H1 (cell line): ENCODE measurements at places on chromosomes 1 and 21. TPM values are rescaled to one million over a fixed set of nuclear protein-coding genes. Genes with fewer than 3 reads are reported as not detected.

Gene AMPD1
- polyA plus RNA-seq, result not detected in 2 replicates

Gene PDC
- not detected in 2 replicates for polyA plus RNA-seq

Gene KCNE2
- polyA plus RNA-seq, result 0.09 and 0.14 TPM in 2 replicates

Gene MYOCOS
- polyA plus RNA-seq, result not detected in 2 replicates

Gene EDARADD
- polyA plus RNA-seq, result 3.4 and 3.6 TPM in 2 replicates

Gene SEC16B
- polyA plus RNA-seq, result 0.94 and 1.4 TPM in 2 replicates

Gene ZNF684
- polyA plus RNA-seq, result 2.4 and 2.6 TPM in 2 replicates

Gene TDRD5
- 0.22 and 0.53 TPM in 2 replicates for polyA plus RNA-seq

Gene ATAD3C
- polyA plus RNA-seq, result 2.7 and 2.8 TPM in 2 replicates

Gene CACNA1E
- 0.98 and 0.99 TPM in 2 replicates for polyA plus RNA-seq

Gene GPR89B
- polyA plus RNA-seq, result 16.8 and 32.5 TPM in 2 replicates

Gene SAMD11
- polyA plus RNA-seq, result 0.18 and 0.66 TPM in 2 replicates

Gene CHRM3
- polyA plus RNA-seq, result 3.3 and 3.4 TPM in 2 replicates

- no peak for DNase-seq
Measured at GRCh38 chr1:157523774-157524493, 28.4 kb downstream of the FCRL5 start.

DNA sequence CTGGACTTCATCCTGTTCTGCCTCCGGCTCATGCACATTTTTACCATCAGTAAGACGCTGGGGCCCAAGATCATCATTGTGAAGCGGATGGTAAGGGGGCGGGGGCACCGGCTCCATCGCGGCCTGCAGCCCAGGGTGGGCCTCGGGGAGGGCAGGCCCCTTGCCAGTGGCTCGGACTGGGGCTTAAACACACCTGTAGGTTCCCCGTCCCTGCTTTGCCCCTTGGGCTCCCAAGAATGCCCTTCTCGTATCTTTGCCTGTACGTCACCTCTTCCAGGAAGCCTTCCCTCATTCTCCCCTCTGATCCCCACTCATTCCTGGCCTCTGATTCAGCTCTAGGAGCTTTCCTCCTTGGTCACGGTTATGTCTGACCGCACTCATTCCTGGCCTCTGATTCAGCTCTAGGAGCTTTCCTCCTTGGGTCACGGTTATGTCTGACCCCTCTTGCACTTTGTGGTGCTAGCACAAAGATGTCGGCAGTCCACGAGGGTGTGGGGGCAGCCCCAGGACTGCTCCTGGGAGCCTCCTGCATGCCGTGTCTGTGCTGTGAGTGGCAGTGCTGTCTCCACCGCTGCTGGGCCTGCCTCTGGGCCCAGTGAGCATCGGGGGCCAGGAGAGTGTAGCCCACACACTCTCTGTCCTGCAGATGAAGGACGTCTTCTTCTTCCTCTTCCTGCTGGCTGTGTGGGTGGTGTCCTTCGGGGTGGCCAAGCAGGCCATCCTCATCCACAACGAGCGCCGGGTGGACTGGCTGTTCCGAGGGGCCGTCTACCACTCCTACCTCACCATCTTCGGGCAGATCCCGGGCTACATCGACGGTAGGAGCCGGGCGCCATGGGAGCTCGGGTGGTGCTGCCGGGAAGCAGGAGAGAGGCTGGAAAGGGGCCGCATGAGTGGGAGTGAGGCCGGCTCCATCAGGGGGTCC is 49.1 kb upstream of the LRRC3 start:
- DNase-seq, result no peak

DNA sequence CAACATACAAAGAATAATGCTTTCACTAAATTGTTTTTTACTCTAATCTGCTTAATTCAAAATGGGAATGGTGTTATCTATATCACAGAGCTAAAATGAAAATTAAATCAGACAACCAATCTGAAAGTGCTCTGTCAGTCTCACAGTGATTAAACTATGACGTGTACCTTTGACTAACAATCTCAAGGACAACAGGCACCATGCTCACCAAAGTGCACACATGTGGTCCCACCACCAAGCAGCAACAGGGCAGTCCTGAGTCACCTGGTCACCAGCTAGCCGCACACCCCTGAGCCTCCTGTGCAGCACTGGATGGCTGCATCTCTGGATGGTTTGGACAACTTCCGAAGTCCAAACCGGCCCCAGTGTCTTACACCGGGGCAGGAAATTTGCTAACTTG is 54.5 kb upstream of the NADK start:
- DNase-seq, result no peak

DNA sequence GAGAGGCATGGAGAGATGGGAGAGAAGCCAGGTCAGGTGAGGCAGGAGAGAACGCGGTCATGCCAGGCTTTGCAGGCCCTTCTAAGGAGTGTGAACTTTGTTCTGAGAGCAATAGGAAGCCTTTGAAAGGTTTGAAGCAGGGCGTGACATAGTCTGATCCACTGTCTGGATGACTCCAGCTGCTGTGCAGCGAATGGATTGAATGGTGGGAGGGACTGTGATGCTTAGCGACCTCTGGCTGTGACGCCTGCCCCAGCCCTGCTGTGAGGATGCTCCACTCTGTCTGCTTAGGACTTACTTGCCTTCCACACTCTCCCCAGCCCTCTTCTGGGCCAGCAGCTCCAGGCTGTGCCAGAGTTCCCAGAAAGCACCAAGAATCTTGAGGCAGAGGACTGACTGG is 41.8 kb upstream of the POU3F1 start:
- DNase-seq, result no peak

DNA sequence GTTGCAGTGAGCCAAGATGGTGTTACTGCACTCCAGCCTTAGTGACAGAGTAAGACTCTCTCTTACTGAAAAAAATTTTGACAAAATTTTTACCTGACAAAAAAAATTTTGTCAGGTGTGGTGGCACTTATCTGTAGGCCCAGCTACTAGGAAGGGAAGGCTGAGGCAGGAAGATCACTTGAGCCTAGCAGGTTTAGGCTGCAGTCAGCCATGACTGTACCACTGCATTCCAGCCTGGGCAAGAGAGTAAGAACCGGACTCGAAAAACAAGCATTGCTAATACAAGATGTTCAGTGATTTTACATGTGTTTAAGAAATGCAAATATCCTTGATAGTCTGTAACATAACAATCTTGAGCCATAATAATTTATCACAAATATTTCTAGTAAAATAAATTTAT is 46.9 kb downstream of the USP48 start:
- no peak for DNase-seq

DNA sequence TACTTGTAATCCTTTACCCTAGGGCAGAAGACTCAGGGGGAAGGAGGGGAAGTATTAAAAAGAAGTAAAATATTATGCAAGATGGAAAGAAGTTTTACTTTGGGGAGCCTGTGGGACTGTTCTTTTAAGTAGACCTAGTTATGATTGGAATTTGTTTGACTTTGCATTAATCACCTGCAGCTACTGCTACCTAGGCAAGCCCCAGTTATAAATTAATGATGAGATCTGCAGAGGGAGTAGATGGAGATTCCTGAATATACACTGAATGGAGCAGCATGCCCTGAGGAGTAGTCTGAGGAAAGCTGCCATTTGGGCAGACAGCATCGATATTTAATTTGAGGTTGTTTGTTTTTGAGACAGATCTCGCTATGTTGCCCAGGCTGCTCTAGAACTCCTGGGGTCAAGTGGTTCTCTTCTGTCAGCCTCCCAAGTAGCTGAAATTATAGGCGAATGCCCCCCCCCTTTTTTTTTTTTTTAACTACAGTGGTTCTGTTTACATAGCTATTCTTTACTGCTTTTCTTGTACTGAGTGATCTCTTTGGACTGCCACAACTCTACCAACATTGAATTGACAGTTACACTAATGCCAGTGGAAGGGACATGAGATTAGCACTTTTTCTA is 81.4 kb upstream of the SERTAD4 start:
- DNase-seq, result no peak

DNA sequence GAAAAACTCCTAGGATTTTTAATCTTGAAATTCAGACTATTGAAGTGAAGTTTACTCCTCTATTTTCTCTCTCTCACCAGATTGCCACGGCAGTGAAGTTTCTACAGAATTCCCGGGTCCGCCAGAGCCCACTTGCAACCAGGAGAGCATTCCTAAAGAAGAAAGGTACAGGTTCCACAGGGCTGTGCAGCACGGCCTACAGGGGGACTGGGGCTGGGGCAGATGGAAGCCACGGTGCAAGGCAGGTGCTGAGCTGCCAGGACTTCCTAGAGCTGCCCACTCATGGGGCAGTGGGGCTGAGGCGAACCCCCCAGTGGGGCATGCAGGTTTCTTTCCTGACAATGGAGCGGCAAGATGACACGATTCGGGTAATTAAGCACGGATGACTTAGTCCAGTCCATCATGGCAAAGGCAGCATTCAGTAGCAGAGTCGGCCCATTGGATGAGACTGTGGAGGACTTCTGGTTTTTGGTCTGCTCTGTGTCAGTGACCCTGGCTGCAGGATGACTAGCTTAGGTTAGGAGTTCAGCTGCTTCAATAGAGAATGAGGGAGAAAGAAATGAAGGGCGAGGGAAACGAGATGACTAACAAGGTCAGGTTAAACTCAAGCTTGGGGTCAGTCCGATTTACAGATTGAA is 61.5 kb downstream of the PEX14 start:
- DNase-seq, result no peak

DNA sequence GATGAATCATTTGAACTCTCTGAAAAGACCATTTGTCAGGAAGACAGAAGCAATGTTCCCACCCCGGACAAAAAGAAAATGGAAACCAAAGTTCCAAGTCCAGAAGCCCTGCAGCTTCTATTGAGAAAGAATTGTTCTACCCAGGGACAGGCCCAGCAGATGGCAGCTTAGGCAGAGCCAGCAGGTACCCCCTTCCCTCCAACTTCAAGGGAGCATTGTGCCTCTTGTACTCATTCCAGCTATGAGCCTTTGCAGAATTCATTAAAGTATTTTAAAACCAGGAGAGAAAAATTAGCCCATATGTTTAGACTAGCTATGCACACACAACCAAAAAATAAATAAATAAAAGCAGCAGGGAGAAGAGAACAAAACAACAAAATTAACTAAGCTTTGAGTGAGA is 85.2 kb upstream of the KCND3 start:
- no peak for DNase-seq

GRCh38 chr1:14313731-14314431 is 284.6 kb upstream of the KAZN start:
- no peak for DNase-seq

DNA sequence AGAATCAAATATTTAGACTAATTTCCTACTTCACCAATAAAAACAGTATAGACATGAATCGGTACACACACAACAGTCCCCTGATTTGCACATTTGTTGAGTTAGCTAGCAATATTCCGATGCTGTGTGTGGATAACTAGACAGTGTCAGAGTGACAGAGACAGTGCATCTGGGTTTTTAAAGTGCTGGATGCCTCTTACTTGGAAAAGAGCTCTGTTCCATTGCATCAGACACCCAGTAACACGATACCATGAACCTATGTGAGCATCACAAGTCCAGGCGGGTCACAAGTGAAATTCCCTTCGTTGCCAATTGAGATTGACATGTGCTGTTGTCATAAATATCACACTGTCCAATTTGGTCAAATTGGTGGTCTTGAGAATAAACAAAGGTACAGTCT is 82.0 kb upstream of the ESRRG start:
- no peak for DNase-seq

DNA sequence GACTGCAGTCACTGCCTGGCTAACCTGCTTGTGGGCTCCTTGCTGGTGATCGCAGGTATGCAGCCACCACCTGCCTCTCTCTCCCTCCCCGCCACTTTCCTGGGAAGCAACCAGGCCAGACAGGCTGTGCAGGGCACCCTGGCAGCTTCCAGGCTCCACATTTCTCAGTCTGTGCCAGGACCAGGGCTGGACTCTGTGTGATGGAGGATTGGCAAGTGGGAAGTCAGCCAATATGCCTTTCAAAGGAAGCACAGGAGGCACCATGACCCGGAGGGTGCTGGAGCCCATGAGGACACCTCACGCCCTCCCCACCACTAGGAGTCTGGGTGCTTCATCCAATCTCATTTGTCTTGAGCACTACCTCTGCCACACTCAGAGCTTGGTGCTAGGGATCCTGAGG is 15.8 kb upstream of the DISP3 start:
- no peak for DNase-seq

DNA sequence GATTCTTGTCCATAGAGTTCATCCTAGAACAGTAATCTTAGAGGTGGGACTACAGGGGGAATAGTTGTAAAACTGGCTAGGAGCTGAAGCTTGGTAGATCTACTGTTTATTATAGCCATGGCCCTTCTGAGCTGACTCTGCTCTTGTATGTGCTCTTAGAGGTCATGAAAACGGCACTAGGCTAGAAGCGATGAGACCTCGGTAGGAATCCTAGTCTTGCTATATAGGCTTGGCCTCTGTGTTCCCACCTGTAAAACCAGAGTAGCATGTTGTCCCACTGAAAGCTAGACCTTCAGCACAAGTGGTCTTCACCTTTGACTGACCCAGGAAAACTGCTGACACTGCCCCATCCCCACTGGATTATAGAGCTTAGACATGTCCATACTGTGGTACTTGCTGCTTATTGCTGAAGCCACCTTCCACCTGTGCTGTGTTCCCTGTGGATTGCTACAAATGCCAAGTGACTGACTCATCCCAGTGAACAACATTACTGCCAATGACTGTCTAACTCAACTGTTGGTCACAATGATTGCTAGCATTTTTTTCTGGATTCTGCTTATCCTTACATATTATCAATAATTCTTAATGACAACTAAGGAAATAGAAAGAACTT is 23.0 kb upstream of the PIGC start:
- no peak for DNase-seq

- no peak for DNase-seq
Measured at GRCh38 chr1:219124163-219124562, 49.5 kb upstream of the LYPLAL1 start.

GRCh38 chr1:161241682-161242081 is 3.7 kb upstream of the NR1I3 start:
- no peak for DNase-seq

- no peak for DNase-seq
Measured at GRCh38 chr1:240020871-240021270, 70.8 kb upstream of the FMN2 start.
